ENCODE measurements at places on chromosomes 2 and 18. TPM values are rescaled to one million over a fixed set of nuclear protein-coding genes. Genes with fewer than 3 reads are reported as not detected.

SERPINB12 gene
- total RNA-seq = not detected

PTPRN gene
- total RNA-seq = 1.7 TPM

LOXHD1 gene
- total RNA-seq = not detected

AAK1 gene
- total RNA-seq = 13.9 TPM

ERFE gene
- total RNA-seq = 6.7 TPM

COL4A3 gene
- 0.59 TPM for total RNA-seq

RSAD2 gene
- 0.13 TPM for total RNA-seq

CFAP65 gene
- 0.21 TPM for total RNA-seq

ANKRD23 gene
- total RNA-seq = 2.3 TPM

UPP2 gene
- total RNA-seq = not detected

FOXI3 gene
- not detected for total RNA-seq

CFAP53 gene
- 0.30 TPM for total RNA-seq

LBX2 gene
- 3.7 TPM for total RNA-seq
